Suprapubic skin (tissue), 4 donors: ENCODE measurements at places on chromosomes 1 and 21. TPM values are rescaled to one million over a fixed set of nuclear protein-coding genes. Genes with fewer than 3 reads are reported as not detected.

The CNN3 gene
- 53.5 TPM for total RNA-seq

The SIPA1L2 gene
- 22.5 TPM for total RNA-seq

The TMEM81 gene
- 3.3 TPM for total RNA-seq

The GJC2 gene
- 2.6 TPM for total RNA-seq

The BARHL2 gene
- total RNA-seq: not detected

DNA sequence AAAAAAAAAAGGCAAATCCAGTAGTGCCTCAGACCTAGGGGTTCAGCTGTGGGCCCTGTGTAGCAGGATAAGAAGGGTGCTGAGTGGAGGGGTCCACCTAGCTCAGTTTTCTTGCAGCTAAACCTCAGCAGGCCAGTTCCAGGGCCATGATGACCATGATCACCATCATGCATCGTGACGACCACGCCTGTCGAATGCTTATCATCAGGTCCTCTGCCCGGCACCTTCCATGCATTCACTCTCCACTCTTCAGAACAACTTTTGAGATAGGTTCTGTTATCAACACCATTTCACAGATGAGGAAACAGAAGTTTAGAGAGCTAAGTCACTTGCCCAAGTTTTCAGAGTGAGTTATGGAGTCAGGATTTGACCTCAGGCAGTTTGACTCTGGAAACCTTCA, 54.9 kb downstream of the ACBD3 start:
- no peak for DNase-seq

- no peak for DNase-seq
These were observed 187.7 kb downstream of the KAZN start for GRCh38 chr1:14786109-14786675.

DNA sequence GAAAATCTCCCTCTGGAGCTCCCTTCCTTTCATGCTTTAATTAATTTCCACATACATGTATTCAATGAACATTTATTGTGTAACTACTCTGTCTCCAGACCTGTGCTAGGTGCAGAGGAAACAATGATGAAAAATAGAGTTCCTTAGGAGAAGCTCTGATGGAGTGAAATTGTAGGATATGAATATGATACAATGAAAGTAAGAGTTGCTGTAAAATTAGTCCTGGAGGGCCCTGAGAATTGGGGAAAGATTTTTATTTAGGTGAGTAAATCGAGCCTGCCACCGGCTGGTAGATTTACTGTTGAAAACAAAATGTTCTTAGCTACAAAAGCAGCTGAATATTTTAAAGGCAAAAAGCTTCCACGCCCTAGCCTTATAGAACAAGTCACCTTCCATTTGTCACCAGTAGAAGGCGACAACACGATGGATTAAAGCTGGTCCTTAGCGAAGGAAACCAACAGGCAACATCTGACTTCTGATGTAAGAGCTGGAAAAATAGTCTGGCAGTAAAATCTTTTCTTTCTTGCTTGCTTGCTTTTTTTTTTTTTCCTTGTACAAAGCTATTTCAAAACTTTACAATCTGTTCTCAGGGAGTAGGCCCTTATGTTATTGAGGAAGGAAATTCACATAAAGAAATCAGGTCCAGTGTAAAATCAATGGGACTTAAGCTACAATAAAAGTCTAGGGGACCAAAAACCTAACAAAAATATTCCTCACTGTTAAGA, 82.0 kb upstream of the ROR1 start:
- no peak for DNase-seq

DNA sequence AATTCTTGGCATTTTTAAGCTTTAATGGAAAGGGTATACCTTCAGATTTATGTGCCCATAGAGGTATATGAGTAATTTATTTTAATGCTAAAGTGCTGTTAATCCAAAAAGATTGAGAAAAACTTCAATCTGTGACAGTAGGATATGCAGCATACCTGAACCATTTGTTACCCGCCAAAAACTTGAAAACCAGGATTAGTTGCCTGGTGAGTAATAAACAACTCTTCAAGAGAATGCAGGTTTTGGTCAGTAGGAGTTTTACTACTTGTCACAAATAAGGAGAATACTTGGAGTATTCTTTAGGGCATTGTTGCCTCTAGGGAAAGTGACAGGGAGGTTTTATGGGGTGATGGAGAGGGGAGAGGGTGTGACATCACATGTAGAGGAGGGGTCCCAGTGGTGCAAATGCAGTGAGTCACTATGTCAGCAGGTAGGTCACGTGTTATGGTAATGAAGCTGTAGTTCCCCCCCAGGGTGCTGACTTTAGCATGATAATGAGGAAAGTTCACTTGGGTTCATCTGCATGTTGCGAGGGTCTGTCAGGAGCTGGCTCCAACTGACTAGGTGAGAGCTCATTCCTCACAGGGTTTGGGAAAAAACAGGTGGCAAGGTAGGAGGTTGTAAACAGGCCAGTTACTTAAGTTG, 23.1 kb downstream of the USP25 start:
- DNase-seq: no peak

DNA sequence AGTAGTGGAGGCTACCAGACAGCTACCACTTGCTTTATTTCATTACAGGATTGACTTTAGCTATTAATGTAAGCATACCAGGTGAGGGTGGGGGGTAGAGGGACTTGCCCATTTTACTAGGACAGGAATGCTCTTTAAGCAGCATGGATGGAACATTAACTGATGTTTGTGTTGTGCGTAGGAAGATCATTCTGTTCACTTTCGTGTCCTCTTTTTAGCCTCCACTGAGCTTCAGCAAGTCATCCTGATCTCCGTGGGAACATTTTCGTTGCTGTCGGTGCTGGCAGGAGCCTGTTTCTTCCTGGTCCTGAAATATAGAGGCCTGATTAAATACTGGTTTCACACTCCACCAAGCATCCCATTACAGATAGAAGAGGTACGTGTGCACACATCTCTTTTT, 29.3 kb downstream of the IFNGR2 start:
- DNase-seq: no peak

DNA sequence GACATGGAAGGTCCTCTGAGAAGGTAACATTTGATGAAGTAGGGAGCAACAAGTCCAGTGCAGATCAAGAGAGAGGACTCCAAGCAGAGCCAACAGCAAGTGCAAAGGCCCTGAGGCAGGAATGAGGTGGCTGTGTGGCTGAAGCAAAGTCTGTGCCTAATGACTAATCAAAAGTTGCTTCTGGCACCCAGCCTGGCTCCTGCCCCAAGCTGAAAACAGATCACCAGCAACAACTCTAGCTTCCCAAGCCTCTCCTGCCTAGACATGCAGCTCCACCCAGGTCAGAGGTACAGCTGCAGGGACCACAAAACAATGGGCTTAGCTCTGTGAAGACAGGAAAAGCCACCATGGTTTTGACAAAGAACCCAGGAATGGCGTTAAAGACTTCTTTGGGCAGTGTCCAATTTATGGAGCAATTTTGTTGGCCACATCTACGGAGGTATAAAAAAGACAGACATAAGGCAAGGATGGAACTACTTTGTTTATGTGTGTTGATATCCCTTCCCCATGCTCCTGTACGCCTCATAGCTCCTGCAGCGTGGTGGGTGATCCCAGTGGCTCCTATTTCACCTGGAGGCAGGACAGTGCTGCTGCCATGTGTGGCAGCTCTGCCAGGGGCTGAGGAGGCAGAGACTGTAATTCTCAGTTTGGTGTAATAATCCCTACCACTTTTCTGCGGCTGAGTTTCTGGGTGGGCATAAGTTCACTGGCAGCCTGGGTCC, 26.4 kb upstream of the IGSF3 start:
- DNase-seq: no peak

DNA sequence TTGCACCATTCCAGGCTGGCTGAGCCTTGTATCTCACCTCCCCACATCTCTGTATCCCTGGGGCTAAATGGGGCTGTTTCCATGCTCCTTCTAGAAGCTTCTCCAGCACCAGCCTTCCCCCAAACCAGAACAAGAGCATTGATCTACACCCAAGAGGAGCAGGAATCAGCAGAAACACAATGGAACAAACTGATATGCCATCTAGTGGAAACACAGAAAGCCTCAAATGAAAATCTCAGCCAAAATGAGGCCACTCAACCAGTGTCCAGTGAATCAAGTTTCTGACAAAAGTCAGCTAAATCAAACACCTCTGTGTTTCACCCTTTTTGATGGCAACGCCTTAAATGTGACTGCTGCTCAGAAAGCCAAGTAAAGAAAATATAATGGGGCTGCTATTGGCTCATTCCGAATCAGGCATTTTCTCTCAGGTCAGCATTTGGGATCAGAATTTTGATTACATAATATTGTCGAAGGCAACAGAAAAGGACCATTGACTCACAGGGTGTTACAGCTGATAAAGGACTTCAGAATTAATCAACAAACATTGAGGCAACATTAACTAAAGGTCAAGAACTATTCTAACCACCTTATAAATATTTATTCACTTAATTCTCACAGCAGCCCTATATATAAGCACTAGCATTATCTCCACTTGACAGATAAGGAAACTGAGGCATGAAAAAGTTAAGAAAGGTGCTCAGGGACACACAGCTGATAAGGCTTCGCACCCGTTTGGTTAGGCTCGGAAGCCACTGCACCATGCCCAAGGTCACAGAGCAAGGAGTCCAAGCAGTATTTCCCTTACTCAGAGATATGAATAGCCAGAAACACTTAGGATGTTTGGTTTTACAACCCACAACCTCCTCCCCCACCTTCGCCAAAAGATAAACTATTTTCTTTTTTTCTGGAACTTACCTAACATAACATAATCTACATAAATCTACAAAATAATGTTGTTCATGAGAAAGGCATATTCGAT, 85.8 kb upstream of the KCNJ15 start:
- DNase-seq: no peak

GRCh38 chr21:24895885-24896734, 711.2 kb downstream of the MRPL39 start:
- DNase-seq: no peak

GRCh38 chr1:58941471-58942289, 157.8 kb upstream of the JUN start:
- no peak for DNase-seq

- no peak for DNase-seq
These were observed 986.6 kb upstream of the ADAMTS5 start for GRCh38 chr21:27953340-27954045.

DNA sequence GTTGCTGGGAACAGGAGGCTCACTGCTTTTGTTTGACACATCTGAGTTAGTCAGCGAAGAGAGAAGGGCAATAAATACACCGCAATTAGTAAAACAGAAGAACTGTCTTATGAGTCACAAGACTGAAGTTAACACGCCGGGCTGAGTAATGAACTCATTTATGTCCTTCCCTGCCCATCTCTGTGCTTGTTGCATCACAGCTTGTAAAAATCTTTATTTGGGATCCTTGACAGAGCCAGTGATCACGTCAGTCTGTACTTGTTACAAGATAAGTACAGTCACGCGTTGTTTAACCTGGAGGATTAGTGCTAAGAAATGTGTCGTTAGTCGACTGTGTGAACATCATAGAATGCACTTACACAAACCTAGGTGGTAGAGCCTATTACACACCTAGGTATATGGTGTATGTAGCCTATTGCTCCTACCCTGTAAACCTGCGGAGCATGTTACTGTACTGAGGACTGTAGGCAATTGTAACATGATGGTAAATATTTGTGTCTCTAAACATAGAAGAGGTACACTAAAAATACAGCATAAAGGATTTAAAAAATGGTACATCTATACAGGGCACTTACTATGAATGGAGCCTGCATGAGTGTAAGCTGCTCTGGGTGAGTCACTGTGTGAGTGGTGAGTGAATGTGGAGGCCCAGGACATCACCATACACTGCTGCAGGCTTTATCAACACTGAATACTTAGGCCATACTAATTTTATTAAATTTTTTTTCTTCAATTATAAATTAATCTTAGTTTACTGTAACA, 272.2 kb downstream of the TNR start:
- no peak for DNase-seq

DNA sequence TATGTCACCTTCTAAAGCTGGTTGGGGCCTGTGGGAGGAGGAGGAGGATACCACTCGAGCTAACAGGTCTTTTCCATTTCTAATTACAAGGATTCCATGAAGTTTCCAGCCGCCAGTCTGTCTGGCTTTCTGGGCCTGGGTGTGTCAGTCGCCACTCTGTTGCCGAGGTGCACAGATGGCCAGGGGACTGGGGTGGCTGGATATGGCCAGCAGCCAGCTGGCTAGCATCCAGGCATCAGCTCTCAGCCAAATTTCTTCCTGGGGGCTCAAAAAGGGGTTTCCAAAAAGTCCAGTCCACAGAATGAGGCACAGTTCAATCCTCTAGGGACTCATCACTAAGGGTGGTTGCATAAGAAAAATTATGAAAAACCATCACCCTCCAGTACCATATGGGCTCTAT, 32.4 kb downstream of the ITPKB start:
- DNase-seq: no peak

DNA sequence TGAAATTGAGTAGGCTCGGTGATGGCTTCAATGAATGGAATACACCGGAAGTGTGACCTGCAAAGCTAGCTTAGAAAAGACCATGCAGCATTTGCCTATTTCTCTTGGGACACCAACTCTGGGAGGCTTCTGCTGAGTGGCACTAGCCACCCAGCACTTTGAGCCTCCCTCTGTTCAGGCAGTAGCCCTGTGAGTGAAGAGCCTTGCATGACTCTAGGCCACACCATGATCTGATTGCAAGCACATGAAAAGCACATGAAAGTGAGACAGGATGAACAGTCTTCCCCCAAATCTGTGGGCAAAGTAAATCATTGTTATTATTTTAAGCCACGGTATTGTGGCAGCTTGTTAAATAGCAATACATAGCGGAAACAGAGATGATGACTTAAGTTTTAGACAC, 2.8 kb downstream of the CD48 start:
- DNase-seq: no peak

- no peak for DNase-seq
These were observed 171.1 kb upstream of the FGGY start for GRCh38 chr1:59125676-59126320.

DNA sequence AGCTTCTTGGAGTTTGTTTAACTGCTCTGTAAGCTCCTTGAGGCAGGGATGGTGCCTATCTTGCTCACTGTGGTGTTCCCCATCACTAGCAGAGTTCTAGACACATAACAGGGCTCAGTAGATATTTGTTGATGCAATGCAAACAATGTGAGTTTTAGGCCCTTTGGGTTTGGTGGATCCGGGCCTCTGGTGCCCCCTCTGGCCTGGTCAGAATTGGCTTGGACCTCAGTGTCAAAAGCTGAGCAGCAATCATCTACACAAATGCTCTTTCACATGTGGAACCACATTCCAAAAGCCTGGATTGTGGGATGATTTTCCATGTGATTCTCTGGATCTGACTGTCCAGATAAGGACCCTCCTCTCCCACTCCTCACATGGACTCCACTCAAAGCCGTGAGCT, 53.4 kb upstream of the BCAR3 start:
- DNase-seq: no peak

GRCh38 chr1:209672705-209673630, 2.2 kb upstream of the G0S2 start:
- DNase-seq: no peak

- no peak for DNase-seq
These were observed 20.2 kb downstream of the SLC27A3 start for GRCh38 chr1:153795330-153795837.
